RWPE2 (cell line): ENCODE measurements at places on chromosomes 3 and 15.

GRCh38 chr3:51642462-51642861 lies 28.6 kb upstream of the TEX264 start:
- DNase-seq: no peak

DNA sequence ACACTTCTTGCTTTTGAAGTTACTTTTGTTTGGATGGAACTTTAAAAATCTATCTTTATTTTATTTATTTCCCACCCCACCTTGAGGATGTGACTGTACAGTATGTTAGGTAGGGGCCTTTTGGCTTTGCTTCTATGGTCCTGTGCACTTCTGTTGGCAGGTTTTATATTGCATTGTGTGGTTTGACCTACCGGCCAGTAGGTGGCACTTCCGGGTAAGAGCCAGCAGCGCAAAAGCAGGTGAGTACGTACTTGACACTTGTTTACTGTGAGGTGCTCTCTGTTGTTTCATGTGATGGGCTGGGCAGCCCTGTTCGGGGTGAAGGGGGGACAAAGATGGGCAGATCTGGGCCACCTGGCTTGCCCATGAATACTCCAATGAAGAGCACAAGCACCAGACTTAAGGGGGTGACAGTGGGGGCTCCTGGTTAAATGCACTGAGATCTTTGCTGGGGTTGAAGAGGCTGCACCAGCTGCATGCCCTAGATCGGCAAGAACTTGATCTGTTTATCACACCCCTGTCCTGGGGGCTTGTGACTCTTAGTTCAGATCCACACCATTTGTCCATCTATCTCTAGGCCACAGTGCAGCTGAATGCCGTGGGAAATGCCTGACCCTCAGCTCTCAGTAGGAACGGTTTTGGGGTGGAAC lies 131.6 kb downstream of the NLGN1 start:
- DNase-seq: no peak

DNA sequence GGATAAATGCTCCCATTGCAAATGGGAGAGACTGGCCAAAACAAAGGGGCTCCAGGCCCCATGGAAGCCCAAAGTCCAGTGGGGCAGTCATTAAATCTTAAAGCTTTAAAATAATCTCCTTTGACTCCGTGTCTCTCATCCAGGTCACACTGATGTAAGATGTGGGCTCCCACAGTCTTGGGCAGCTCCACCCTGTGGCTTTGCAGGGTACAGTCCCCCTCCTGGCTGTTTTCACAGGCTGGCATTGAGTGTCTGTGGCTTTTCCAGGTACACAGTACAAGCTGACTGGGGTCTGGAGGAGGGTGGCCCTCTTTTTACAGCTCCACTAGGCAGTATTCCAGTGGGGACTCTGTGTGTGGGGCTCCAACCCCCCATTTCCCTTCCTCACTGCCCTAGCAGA lies 45.9 kb downstream of the NIPA2 start:
- no peak for DNase-seq

DNA sequence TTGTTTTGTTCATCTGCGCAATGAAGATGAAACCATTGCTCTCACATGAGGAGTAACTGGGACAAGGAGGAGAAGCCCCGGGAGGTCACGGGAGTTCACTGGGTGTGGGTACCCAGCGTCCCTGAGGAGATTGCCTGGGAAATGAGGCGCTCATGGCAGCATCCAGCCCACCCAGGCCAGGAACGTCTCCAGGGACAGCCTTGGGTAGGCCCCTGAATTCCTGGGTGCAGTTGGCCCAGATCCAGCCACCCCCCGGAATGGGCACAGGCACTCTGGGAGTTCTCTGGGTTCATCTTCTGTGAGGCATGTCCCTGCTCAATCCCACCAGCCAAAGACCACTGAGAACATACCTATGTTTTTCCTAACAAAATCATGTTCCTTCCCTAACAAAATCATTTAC lies 18.5 kb downstream of the BFSP2 start:
- no peak for DNase-seq

GRCh38 chr15:101559952-101560351 lies 70.4 kb upstream of the PCSK6 start:
- no peak for DNase-seq

- no peak for DNase-seq
These were observed 51.6 kb downstream of the ZBTB38 start for GRCh38 chr3:141419946-141420345.

DNA sequence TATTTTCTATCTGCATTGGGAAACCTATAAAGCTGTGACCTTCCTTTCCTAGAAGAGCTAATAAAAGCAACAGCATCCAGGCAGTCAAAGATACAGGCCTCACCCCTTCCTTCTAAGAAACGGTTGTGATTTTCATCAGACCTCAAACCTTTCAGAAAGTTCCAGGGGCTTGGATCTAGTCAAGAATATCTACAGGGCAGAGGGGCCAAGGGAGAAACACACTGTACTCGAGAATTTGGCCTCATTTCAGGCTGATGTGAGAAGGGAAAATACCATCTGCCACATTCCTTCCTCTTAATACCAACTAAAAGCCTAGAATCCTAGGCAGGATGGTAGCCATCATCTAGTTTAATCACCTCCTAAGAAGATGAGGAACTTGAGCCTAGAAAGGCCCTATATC lies 24.5 kb upstream of the BCL6 start:
- no peak for DNase-seq
